Activated T-helper 1 cell treated with anti-CD3 and anti-CD28 coated beads, Interleukin-2, amount 50 U/mL, for 16 hours (primary cell): ENCODE measurements at places on chromosomes 1 and 21.

GRCh38 chr1:200638073-200638472, 17.5 kb upstream of the KIF14 start:
- DNase-seq = no peak

DNA sequence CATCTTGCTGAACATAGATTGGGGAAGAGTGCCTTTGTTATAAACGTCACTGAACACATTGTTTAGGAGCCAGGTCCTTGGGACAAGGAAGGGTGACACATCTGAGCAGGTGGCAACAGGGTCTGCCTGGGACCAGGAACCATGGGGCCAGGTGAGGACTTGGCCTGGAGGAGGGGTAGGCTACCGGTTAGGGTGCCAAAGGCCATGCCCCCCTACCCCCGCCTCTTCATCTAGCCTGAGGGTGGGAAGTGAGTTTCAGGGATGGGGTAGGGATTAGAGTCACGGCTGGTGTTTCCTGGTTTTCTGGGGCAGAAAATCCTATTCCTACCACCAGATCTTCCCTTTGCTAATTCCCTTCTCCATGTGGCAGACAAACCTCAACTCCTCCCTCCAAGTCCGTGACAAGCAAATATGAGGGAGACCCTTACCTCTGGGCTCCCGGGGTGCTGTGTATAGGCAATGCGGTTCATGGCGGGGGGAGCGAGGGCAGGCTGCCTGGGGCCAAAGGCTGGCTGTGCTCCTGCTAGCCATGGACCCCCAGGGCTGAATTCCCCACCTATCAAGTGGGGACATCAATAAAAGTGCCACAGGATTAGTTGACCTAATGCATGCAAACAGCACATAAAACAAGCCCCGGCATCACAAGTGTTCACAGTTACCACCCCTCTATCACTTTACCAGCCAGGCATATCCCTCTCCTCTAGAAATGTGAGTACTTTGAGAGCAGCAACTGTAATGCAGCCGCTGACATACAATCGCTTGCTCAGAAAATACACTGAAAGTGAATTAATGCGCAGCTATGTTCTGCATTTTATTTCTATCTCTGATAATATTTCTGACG, 14.5 kb downstream of the CD247 start:
- no peak for DNase-seq

GRCh38 chr1:185681034-185681633, 53.1 kb upstream of the HMCN1 start:
- no peak for DNase-seq

GRCh38 chr1:176838276-176838995, 326.1 kb downstream of the ASTN1 start:
- DNase-seq = no peak

DNA sequence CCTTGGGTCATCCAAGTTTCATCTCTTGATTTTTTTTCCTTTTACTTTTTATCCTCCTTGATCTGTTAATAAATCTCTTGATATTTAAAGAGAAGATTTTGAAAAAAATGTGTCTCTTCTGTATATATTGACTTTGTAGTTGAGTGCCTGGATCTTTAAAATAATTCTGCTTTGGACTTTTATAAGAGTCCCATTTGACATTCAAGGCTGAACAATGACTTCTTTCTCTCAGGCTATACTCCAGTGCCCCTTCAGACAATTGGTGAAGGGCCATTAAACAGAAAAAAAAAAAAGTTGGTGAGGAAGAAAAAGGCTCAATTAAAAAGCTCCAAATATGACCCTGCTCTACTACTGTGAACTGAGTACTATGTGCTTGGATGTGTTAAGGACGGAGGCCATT, 40.9 kb upstream of the CITED4 start:
- no peak for DNase-seq
